GM23338 (cell line): ENCODE measurements at places on chromosomes 7 and 10. TPM values are rescaled to one million over a fixed set of nuclear protein-coding genes. Genes with fewer than 3 reads are reported as not detected.

DNA sequence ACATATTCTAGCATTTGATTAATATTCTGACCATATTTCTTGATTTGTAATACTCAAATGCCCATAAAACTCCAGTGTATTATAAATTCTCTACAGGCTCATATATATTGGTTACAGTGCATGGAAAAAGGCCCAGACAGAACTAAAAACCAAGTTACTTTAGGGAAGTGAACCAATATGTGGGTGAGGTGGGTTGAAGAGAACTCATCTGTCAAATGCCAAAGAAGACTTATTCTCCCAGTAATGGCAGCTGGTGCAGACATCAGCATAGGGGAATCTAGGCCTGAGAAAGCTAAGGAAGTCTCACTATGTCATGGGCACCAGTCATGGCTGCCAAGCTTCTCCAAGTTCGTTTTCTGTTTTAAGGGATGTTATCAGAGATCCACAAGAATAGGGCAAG is 30.6 kb downstream of the ZNF248 start:
- no peak for DNase-seq

- peak; percentile 54 for DNase-seq
Observed at GRCh38 chr10:76432016-76433012, 1000.9 kb downstream of the LRMDA start.

- DNase-seq: no peak
Observed at GRCh38 chr10:860519-860918, 71.0 kb downstream of the LARP4B start.

- no peak for DNase-seq
Observed at GRCh38 chr7:1370738-1371137, 88.5 kb downstream of the MICALL2 start.

ADAMTS14 gene
- 2.1 and 2.9 TPM in 2 replicates for total RNA-seq

DNA sequence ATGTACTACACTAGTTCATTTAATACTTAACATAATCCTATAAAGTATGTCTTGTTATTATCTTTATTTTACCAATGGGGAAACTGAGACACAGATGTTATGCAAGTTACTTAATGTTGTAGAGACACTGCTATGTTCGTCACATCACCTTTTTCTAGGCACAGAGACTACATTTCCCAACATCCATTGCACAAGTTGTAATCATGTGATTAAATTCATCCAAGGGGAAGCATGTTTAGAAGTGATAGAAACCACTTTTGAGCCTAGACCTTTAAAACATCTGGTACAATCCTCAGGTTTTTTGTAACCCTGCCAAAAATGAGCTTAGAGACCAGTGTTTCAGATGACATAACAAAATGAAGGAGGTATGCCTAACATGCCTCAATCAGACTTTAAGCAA is 386.8 kb upstream of the HPS1 start:
- peak; percentile 16 for DNase-seq
